ENCODE measurements at places on chromosomes 3 and 15.

DNA sequence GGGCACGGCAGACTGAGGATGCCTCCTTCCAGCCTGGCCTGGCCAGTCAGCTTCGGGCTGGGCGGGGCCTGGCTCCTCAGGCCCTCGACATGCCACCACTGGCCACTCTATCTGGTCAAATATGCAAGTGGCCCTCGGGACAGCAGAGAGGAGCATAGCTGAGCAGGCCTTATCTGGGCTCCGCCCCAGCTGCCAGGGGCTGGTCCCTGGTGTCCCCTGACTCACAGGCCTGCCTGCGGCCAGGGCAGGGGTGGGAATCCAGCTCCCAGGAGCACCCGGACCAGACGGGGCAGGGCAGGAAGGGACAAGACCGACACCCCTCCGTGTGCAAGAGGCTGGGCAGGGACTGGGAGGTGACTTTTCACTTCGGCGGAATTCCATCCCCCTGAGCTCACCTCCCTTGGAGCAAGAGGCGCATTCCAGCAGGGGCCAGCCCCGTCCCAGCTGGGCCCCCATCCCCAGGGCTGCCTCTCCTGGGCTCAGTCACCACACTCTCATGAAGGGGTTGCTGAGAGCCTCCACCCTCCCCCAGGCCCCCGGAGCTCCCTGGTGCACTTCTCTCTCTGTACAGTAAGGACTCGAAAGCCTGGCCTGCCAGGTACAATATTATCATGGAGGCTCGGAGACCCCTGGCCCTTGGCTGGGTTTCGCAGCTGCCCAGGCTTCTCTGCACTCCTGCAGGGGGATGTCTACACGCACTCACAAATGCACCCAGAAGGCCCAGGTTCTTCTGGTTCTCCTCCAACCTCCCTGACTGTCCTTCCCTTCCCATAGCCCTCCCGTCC is 29.5 kb downstream of the WNT7A start:
- no peak for DNase-seq

- DNase-seq, result no peak
These were observed 29.1 kb downstream of the RUVBL1 start for GRCh38 chr3:128094295-128095151.

GRCh38 chr3:11950576-11950975 is 53.6 kb upstream of the SYN2 start:
- DNase-seq, result no peak

GRCh38 chr15:96412045-96412905 is 81.8 kb downstream of the NR2F2 start:
- DNase-seq, result no peak

DNA sequence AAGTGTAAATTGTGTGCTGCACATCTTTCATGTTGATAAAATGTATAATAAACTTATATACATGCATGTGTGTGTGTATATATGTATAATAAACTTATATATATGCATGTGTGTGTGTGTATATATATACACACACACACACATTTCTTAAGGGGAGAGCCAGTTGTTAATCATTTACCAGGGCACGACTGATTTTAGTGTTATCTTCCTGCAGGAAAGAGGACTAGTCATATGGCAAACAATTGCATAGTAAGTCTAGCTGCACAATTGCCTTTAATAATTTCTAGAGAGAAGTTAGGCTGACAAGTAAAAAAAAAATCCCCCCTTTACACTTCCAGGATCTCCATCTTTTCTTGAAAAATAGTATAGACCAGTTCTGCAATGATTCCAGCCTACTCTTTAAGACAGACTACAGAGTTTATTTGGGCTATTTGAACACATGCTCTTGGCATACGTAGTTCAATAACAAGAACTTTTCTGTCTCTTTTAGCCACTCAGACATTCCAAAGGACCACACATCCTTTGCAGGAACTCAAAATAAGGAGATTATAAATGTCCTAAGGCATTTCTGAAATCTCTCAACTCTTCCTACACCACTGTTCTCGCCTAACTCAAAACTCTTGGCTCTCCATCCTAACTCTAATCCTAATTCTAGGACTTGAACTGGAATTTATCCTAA is 163.6 kb upstream of the SETMAR start:
- DNase-seq, result no peak

DNA sequence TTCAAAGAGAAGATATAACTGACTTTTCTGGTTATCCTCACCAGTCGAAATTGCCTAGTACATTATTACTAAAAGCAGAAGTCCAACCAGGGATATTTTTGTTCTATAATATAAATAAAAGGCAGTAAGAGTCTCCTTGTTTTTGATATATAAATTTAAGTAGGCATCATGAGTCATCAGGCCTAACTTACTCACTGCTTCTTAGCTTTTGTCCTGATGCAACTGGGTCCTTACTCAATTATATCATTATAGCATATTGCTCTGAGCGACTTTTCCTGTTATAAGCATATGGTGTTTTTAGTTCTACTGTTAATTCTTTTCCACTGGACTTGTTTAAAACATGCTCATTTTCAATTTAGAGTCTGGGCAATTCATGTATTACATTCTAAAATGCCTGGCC is 910.1 kb downstream of the MCTP2 start:
- DNase-seq, result no peak

- DNase-seq, result no peak
These were observed 3.4 kb downstream of the PARP9 start for GRCh38 chr3:122560680-122561079.

GRCh38 chr3:124878561-124879336 is 8.4 kb downstream of the ITGB5 start:
- DNase-seq, result no peak

DNA sequence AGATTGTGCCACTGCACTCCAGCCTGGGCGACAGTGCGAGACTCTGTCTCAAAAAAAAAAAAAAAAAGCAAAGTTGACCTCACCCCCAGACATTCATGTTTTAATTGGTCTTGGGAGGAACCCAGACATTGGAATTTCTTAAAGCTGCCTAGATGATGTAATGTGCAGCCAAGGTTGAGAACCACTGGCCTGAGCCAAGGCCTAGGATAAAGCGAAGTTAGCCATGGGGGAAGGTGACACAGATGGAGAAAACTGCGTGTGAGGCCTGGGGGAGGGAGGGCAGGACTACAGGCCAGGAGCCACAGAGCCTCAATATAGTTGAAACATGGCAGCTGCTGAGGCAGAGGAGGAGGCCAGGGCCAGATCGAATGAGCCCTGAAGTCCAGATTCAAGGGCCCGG is 21.0 kb downstream of the GLB1 start:
- DNase-seq, result no peak

DNA sequence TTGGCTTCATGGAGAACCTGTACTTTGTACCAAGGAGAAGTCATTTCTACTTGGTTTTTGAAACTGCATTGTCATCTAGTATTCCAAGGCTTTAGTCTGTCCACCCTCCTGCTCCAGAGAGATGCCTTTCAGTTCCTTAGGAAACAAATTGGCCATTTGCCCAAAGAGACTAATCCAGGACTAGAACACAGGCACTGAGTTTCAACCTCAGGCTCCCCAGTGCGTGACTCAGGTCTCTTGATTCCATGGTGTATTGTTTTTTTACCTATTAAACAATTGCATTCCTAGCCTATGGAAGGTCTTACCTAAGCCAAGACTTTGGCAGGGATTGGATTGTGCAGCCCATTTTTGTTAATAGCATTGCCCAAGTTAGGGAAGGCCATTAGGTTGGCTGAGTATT is 214.8 kb upstream of the CTDSPL start:
- no peak for DNase-seq

GRCh38 chr3:59284926-59285325 is 235.1 kb upstream of the CFAP20DC start:
- DNase-seq, result no peak

- no peak for DNase-seq
These were observed 18.2 kb downstream of the PEX5L start for GRCh38 chr3:180018543-180018942.

- no peak for DNase-seq
These were observed 78.7 kb downstream of the ZNF385D start for GRCh38 chr3:21672303-21672702.

- DNase-seq, result no peak
These were observed 626.0 kb downstream of the EDEM1 start for GRCh38 chr3:5813521-5813920.

- DNase-seq, result no peak
These were observed 703.0 kb upstream of the ZNF385D start for GRCh38 chr3:22453906-22454535.

DNA sequence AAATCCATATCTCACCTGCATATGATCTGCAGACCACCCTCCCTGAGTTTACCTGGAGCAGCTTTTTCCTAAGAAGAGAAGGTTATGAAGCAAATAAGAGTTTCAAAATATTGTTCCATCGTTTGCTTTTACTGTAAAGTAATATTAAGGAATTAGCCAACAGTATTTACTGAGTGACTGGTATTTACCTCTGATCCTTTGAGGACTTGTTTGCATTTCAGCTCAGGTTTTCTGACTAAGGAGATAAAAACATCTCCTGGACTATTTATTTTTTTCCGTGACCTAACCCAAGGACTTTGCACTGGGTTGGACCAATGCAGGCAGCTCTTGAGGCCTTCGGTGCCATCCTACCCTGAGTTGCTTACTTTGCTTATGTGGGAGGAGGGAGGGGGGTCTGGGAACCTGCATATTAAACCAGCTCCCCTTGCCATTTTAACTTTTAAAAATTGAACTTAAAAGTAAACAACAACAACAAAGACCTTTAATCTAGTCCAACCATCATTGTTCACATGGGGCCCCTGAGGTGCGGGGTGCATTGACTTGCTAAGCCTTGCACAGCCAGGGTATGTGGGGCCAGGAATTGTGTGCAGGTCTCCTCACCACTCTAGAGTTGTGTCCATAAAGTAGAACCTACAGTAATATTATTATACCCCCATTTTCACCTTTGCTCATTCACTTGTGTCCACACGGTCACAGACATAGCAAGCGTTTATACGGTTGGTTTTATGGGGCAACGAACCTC is 39.3 kb downstream of the TRAK1 start:
- DNase-seq, result no peak

DNA sequence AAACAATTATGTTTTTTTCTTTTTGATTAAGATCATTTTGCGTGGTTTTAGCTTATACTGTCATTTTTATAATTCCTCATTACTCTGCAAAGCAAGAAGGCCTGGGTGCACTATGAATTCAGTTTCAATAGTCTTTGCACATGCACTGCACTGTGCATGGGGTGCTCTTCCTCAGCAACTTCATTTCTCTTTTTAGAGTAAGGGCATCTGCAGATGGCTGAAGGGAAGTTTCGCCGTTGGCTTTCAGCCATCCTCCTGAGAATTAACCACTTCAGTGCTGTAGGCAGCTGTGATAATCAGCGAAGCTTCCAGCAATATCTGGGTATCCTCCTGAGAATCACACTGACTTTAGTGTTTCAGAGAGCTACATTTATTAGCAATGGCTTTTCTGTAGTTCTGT is 284.8 kb downstream of the GBE1 start:
- no peak for DNase-seq

- DNase-seq, result no peak
These were observed 89.0 kb upstream of the FGF12 start for GRCh38 chr3:192816351-192816750.

- no peak for DNase-seq
These were observed 32.5 kb upstream of the ICE2 start for GRCh38 chr15:60511351-60512031.

- no peak for DNase-seq
These were observed 64.9 kb upstream of the ZBTB20 start for GRCh38 chr3:115211810-115212492.

DNA sequence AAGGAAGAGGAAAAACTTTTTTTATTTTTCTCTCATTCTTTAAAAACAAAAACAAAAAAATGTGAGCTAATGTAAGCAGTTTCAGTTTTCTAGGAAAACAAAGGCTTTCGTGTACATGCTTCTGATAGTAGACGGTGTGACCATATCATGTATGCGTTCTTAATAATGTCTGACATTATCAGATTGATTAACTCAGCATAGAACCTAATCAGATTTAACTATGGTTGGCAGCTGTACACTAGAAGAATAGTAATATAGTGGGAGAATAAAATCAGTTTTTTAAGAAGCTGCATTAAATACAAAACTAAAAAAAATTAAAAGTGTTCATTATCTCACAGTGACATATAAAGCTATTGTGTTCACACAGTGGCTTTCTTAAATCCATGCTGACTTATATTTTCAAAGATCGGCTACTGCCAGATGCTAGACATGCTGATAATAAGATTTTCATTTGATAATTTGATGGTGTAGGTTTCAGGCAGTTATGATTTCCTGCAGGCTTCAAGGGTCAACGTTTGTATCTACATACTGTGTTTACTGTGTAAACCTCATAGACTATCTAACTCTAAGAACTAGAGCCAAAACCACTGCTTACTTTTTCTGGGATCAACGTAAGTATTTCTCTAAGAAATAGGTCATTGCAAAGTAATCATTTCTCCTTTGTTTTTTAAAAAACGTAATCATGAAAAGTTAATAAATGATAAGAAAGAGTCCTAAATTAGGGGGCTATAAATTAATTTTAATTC is 74.0 kb downstream of the UBE2E2 start:
- DNase-seq, result no peak

DNA sequence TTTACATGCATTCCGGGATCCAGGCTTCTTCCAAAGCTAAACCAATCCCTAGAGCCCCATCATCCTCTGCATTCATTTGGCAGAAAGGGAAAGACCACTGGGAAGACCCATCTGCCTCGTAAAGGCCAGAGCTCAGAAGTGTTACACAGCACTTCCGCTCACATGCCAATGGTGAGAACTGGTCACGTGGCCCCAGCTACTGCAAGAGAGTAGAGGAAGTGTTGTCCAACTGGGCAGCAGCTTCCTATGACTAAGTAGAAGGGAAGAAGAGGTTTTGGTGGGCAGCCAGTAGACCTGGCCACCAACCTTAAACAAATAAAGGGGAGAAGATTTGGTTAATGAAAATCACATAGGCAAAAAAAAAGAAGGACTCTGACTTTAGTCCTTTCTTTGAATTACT is 74.4 kb upstream of the PPP2R3A start:
- no peak for DNase-seq

DNA sequence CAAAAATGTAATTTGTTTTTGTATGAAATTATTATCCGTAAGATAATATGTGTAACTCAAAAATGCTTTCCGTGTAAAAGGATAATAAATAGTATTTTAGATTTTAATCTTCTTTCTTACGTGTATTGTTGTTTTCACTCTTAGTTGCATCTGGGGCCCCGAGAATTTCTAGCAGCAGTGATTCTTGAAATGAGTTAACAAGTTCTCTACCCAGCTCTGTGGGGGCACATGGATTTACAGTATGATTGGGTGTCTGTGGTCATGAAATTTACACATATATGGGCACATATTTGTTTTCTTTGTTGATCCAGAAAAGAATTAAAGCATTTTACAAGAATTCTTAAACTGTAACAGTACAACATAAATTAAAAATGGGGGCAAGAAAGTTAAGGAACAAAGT is 145.9 kb upstream of the LRRFIP2 start:
- no peak for DNase-seq

DNA sequence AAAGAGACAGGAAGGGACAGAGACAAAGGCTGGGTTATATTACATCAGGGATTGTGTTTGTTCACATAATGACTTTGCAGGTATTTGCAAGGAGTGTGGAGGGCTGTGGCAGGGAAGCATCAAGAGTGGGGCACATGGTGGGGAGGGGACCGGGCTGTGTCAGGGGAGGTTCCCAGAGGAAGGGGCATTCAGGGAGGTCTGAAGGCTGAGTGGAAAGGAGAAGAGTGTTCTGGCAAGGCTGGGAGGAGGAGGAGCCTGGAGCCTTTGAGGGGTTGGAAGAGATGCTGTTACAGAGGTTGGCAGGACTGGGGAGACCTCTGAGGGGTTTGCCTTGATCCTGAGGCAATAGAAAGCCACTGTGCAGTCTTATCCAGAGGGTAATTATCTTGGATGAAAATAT is 49.4 kb downstream of the EXOG start:
- no peak for DNase-seq

- DNase-seq, result no peak
These were observed 77.3 kb downstream of the FAM174B start for GRCh38 chr15:92578096-92578835.

- no peak for DNase-seq
These were observed 106.3 kb upstream of the MEIS2 start for GRCh38 chr15:37206690-37207089.
